NCI-H146 (cell line): ENCODE measurements at places on chromosomes 6 and 20.
A peak's percentile ranks its signal among the peaks of the same experiment; 100 is the strongest.

GRCh38 chr20:14633507-14633906 lies 296.1 kb upstream of the FLRT3 start:
- DNase-seq: no peak

GRCh38 chr6:32163559-32164258 lies 686 bp upstream of the EGFL8 start:
- no peak for DNase-seq

GRCh38 chr20:21103582-21104465 lies 2.3 kb downstream of the LINC00237 start:
- DNase-seq: no peak

DNA sequence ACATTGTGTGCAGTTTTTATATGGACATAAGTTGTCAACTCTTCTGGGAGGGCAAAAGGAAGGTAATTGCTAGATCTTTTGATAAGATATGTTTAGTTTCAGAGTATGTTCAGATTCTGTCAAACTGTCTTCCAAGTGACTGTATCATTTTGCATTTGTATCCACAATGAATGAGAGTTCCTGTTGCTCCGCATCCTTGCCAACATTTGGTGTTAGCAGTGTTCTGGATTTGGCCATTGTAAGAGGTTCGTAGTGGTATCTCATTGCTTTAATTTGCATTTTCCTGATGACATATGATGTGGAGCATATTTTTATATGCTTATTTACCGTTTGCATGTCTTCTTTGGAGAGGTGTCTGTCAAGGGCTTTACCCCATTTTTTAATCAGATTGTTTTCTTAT lies 150.2 kb downstream of the CDKAL1 start:
- no peak for DNase-seq

DNA sequence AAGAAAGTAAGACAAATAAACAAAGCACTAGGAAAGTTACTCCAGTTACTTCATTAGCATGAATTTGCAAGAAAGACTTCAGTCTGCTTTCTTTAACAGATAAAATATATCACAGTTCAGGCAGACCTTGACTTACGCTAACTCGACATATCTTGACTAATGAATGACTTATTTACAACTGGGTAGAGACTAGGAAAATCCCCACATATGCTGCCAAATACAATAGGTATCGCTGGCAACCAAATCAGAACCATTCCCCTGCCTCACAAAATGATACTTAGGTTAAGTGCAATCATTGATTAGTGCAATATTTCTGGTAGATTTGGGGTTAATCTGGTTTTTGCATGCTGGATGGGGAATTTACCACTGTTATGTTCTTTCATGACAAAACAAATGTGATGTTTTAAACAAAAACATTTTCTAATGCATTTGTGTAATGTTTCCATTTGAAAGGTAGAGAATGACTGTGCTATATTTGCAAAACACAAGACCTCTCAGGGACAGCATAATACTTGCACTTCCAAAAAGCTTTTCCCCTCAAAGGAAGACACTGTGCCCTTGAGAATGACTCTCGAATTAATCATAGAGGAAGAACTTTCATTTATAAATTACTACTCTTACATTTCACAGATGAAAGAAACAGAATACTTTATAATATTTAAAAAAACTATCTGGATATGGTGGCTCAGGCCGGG lies 101.6 kb downstream of the PRKN start:
- DNase-seq: no peak

DNA sequence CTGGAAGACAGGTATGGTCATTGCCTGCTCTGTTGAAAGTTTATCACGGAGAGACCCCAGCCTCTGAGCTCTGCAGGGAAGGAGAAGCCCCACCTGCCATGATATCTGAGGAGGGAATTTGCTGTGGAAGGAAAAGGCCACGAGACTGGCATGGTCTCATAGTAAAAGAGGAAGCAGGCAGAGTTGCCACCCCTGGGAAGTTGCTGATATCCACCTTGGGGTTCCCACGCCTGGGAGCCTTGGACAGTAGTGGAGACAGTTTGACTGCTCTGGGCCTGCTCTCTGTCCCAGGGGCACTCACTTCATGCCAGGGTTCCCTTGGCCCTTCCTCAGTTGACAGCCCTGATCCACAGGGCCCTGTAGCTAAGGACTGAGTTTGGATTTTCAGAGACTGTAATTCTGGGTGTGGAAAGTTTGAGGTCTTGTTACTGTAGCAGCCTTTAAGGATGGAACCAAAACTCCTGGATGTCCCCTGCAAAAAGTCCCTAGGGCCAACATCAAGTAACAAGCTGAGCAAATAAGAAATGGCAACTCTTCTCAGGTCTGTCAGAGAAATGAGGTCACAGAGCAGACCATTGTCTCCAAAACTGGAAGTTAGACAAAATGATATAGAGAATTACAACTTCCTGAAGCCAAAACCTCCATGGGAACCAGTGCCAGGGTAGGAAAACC lies 6.9 kb upstream of the SIRPB1 start:
- DNase-seq: no peak

DNA sequence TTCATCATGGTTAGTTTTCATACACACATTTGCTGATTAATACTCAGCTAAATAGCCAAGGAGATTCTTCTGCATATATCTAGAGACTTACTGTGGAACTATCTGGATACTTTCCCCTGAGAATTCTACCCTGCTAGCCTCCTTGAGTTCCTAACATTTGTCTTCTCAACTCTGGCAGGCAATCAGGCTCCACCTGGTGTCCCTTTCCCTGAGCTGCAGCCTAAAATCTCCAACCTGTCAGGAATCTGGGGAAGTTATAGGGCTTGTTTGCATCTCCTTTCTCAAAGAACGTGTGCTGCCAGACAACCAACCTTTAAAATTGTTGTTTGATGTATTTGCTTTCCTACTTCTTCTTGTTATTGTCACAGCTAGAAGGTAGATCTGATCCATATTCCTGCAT lies 73.4 kb downstream of the FUT9 start:
- DNase-seq: no peak

DNA sequence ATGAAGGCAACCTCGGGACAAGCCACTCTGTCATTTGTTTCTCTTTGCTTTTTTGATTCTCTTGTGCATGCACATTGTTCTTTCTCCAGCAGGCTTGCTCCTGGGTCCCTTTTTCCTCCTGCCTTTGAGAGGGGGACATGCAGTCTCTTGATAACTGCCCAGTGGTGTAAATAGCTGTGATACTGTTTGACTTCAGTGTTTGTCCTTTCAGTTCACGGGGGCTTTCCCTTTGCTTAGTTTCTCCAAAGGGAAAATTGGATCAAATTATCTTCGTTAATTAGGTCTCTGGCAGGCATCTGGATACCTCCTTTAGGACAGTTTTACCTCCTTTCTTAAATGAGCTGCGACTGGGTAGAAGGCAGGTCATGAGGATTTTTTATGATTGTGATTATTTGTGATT lies 41.5 kb downstream of the RALGAPB start:
- no peak for DNase-seq

- DNase-seq: no peak
Observed at GRCh38 chr6:87378947-87379346, 28.8 kb upstream of the CFAP206 start.

GRCh38 chr6:170192905-170193304 lies 98.0 kb downstream of the DLL1 start:
- DNase-seq: no peak

DNA sequence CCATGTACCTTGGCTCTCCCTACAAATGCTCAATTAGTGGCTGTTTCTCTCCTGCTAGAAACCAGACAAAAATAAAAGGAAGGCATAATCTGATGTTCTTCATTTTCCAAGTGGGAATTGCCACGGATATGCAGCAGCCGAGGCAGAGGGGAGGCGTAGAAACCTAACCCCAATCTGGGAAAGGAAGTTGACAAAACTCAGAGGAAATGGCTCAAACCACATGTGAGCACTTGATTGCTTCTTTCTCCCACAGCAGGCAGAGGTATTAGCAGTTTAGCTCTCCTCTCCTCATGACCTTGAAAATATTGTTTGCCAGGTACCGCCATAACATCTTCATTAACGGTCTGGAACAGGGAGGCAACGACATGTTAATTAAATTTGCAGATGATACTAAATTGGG lies 3.8 kb upstream of the MLN start:
- no peak for DNase-seq

DNA sequence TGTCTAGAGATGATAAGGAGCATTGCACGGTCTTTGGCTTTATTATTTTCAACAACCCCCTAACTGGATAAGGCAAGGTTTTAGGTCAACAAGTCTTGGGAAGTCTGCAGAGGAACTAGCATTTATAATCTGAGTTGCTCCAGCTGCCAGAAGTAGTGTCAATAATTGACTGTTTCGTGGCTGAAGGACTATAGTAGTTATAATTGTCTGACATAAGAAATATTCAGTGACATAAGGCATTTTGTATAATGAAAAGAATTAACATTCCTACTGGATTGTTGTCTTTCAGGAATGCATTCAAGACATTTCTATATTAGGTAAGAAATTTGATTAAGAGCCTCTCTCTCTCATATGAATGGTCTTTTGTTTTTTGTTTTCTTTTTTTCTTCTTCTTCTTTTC lies 136.9 kb upstream of the SGK1 start:
- DNase-seq: no peak

DNA sequence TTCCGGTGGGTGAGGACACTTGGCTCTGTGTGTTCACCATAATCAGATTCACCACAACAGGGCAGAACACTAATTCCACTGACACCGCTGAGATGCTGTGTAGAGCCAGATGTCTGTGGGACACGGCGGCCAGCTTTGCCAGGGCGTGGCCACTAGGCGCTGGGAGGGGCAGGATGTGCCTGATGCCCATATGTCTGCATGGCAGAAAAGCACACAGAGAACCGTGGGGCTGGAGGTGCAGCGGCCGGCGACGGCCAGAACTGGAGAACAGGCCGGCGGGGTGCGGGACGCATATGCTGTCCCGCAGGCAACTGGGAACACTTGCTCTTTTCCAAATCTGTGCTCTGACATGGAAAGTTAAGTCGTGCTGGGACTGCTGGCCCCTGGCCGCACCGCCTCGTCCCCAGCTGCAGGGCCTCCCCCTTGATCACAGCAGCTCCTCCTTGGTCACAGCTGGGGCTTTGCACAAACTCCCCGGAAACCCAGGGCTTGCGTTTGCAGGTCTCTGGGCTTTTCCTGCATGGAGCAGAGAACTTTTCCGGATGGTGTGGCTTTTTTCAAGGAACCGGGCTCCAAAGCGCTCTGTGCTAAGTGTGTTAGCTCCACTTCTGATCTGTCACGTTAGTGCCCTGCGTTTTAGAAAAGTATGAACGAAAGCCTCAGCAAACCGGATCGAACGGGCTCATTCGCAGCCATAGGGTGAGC lies 31.1 kb downstream of the NTSR1 start:
- DNase-seq: no peak

- DNase-seq: peak; percentile 14
Observed at GRCh38 chr6:129146902-129147301, 264.0 kb downstream of the LAMA2 start.

DNA sequence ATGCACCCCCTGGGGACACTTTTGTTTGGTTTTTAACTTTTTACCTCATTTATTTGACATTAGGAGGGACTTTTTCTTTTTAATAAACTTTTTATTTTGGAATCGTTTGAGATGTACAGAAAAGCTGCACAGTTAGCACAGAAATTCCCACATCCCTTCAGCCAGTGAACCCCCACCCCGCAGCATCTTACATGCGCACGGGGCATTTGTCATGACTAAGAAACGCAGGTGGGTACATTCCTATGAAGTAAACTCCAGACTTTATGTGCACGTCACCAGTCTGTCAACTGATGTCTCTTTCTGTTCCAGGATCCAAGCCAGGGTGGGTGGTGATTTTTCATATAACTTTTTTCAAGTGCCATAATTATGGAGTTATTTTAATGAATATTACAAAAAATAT lies 4.9 kb upstream of the ZNF831 start:
- no peak for DNase-seq

DNA sequence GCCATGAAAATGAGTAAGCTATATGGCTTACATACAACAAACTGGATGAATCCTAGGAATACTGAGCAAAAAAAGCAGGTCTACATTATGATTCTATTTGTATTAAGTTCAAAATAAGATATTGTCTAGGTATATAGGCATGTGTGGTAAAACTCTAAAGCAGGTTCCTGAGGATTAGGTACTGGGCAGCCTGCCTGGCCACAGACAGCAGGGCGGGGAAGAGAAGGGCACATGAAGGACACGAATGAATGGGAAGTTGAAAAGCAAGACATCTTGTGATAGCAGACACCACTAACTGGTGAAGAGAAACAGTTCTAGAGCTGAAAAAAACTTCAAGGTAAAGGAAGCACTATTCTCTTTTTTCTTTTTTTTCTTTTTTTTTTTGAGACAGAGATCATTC lies 72.6 kb upstream of the SLC4A11 start:
- no peak for DNase-seq

- peak; percentile 30 for DNase-seq
Observed at GRCh38 chr20:38751360-38751976, 3.2 kb downstream of the ACTR5 start.

DNA sequence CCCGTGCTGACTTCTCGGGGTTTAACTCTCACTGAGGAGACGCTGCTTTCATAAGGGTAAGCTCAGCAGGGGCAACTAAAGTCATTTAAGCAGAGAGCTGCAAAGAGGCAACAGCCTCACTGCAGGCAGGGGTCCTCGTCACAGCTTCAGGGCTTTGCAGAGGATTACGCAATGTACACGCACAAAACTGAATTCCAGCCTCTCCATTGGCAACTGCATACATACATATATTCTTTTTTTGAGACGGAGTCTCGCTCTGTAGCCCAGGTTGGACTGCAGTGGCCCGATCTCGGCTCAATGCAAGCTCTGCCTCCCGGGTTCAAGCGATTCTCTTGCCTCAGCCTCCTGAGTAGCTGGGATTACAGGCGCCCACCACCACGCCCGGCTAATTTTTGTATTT lies 2.4 kb downstream of the GMEB2 start:
- no peak for DNase-seq

DNA sequence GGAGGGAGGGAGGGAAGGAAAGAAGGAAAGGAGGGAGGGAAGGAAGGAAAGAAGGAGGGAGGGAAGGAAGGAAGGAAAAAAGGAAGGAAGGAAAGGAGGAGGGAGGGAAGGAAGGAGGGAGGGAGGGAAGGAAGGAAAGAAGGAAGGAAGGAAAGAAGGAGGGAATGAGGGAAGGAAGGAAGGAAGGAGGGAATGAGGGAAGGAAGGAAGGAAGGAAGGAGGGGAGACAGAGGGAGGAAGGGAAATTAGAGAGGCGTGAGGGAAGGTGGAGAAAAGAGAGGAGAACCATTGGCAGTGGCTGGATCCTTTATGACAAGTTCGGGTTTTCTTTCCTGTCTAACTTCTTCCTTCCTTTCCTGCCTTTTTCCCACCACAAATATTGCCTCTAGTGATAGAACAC lies 22.3 kb upstream of the SUPT3H start:
- DNase-seq: no peak
